ENCODE measurements at places on chromosomes 1 and 21.

DNA sequence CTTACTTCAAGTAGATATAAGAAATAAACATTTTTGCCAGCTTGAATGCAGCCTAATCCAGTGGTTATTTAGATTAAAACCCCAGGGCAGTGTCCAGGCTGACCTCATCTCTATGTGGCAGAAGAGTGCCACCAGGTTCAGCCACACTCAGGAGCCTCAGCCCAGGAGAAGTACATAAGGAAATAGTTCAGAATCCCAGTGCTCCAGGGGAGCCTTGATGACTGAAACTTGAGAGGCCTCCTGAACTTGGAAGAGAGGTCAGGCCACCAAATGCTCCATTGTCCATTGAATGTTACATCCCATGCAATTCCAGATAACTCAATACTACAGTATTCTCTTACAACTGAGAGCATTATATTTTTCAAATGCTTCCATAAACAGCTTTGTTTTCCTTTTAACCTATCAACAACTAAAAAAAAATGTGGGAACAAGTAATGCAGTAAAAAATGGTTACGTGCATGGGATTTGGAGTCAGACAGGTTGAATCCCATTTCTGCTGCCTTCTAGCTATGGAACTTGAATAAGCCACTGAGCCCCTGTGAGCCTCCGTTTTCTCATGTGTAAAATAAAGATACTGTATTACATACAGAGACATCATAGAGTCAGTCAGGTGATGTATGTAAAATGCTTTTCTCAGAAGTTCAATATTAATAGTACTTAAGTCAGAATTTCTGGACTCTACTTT, 248.0 kb downstream of the PLPP3 start:
- DNase-seq: no peak

GRCh38 chr1:244755673-244756072, 79.8 kb upstream of the COX20 start:
- no peak for DNase-seq

DNA sequence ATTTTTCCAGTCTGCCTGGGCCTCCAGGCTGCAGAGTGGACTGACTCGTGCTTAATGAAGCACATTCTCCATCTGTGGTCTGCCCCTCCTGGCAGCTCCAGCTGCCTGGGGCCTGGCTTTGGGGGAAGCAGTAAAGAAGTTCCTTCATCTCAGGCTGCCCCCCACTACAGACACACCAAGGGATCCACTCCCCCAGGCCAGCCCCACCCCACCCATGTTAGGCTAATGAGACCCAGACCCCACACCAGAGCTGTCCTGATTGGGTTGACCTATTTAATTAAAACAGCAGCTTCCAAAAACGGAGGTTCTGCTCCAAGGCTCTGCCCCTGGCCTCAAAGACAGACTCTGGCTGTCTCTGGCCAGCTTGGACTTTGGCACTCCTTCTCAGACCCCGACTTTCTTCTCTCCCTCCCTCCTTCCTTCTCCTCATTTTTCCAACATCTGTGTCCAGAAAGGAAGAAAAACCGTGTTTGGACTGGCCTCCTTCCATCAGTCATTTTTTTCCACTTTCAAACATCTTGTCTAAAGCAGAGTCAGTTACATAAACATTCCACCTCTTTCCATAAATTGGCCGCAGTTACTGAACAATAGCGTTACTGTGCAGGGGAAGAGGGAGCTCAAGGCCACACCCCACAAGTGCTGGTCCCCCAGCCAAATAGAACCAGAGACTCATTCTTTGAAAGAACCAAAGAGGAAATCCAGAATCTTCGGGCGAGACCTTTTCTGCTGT, 29.7 kb downstream of the SERTAD4 start:
- peak; percentile 70 for DNase-seq

GRCh38 chr1:6509220-6509918, 17.9 kb upstream of the PLEKHG5 start:
- DNase-seq: no peak

DNA sequence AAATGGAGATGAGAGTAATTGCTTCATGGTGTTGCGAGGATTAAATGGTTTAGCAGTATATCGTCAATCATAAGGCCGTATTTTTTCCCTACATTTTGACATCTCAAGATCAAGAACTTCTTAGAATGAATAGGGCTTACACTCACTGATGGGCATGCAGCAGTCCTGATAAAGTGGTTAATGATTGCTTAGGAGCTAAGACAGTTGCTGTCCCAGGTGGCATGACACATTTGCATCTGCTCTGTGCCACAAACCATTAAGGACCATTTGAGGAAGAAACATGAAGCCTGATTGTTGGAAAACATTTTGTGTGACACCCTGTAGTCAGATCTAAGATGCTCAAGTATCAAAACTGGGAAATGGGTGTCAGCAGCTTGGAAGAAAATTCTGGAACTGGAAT, 81.0 kb upstream of the SGIP1 start:
- DNase-seq: no peak

DNA sequence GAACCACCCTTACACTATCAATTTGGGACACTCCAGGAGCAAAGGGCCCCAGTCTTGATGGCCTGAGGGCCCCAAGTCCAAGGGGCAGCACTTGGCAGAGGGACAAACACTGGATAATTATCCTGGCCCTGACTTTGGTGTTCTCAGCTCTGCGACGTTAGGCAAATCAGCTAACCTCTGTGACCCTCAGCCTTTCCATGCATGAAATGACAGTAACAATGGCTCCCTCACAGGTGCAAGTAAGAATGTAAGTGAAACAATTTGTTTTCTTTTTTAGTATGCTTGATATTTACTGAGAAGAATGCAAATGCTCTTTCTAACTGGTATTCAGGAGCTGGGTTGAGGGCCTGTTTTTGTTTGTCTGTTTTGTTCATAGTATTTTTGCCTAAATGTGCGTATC, 61.6 kb upstream of the PRDX6 start:
- no peak for DNase-seq

DNA sequence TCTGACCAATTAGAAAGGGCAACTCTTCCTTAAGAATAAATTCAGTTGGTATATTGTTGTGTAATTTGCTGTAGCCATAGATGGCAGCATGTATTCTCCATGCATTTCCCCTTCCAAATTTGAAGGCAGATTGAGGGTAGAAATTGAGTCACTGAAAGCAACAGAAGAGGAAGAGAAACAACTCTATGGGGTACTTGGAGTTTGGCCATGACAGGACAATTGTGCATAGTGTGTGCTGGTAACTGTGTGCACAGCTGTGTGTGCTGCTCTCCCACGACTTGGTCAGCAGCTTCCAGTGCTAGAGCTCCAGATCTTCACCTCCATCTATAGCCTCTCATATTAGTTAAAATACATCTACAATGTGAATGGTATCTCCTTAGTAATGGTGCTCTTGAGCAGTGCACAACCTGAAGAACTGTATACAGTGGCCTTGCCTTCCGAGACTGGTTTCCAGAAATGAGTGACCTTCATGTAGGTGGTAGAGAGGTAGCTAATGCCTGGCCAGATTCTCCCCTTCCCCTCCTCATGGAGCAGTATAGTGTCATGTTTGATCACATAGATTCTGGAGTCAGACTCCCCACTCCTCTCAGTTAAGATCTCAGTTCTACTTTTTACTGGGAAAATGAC, 882 bp upstream of the FCAMR start:
- DNase-seq: no peak

DNA sequence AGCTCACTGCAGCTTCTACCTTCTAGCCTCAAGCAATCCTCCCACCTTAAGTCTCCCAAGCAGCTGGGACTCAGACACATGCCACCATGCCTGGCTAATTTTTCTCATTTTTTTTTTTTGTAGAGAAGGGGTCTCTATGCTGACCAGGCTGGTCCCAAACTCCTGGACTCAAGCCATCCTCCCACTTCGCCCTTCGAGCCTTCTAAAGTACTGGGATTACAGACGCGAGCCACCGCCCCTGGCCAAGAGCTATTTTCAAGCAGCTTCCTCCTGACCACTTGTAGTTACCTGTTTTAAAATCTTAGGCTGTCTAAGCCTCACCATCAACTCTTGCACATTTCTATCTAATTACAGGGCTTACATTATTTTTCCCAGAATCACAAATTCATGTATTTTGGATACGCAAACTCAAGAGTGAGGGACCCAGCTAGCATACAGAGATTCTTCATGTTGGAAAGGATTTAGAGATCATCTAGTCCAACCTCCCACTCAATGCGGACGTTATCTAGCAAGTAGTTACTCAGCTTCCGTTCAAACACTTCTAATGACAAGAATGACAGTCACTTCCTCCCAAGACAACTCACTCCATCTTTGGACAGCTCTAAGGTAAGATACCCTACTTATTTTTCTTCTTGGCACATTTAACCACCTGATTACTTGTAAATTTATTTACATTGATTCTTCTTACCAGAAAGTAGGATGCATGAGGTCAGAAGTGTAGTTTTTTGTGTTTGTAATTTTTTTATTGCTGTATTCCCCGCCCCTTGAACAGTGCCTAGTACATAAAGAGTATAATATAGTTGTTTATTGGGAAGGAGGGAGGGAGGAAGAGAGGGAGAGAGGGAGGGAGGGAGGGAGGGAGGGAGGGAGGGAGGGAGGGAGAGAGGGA, 65.4 kb downstream of the LUZP1 start:
- no peak for DNase-seq

DNA sequence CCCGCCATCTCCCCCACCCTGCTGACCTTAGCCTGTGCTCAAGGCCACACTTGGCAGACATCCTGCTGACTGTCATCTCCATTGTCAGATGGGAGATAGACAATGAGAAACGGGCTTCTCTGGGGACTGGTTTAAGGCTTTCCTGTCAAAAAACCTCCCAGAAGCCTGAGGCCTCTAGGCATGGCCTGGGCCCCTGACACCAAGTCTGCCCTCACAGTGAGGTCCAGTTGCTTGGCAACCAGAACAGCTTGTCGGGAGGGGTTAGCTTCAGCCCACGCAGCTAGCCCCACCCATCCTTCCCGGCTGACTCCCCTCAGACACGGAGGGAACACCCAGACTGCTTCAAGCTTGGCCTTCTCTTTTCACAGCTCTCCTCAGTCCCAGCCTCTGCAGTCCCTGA, 11.0 kb downstream of the PLEKHA6 start:
- no peak for DNase-seq

DNA sequence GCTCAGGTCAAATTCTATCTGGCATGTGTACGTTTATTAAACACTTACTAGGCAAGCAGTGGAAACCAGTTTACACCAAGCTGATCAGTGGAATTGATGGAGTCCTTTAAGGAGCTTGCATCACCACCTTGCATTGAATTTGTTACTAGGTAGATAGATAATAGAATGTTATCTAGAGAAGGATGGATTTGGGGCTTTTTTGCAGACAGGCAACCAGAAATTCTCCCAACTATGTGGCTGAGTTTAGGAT, 44.9 kb downstream of the HHAT start:
- DNase-seq: no peak

DNA sequence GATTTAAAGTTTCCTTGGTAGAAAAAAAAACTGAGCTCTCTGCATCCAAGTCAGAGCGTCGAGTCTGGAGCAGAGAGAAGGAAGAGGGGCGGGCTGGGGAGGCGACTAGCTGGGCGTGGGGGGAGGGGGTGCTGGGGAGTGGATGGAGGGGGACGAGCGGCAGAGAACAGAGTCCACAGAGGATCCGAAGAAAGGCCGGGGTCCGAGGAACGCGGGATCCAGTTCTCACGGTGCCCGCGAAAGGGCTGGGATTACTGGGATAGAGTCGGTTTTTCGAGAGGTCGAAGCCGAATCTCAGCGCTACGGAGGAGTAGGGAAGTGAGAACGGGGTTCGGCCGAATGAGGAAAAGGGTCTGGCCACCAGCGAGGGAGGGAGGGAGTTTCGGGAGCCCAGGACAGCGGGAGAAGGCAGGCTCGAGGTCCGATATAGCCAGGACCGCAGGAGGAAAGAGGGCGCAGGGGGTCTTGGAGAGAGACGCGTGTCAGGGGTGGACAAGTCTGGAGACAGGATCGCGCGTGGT, 665 bp downstream of the DAB1 start:
- DNase-seq: no peak

- DNase-seq: no peak
These were observed 17.2 kb upstream of the C1QA start for GRCh38 chr1:22619252-22619651.

DNA sequence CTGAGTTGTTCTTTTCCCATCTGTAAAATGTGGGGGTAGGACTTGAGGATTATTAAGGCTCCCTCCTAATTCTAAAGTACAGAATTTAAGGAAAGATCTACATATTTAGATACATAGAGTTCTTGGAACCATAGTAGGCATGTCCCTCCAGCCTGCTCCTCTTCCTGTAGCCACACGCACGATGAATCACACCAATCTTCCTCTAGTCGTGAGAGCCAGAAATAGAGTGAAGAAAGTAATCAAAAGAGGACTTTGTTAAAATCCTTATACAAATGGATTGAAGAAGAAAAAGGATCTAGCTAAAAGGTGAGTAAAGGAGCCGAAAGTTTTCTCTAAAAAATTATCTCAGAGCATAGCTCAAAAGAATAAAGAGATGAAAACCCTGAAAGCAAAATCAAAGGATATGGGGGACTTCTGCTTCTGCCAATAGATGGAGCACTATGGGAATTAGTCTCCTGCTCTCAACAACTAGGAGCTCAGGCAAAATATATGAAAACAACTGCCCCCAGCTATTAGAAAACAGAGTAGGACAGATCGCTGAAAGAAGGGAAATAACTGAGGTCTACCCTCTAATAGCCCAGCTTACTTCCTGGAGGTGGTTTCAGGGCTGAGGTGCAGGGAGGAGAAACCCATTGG, 8.5 kb downstream of the C1orf141 start:
- DNase-seq: no peak

DNA sequence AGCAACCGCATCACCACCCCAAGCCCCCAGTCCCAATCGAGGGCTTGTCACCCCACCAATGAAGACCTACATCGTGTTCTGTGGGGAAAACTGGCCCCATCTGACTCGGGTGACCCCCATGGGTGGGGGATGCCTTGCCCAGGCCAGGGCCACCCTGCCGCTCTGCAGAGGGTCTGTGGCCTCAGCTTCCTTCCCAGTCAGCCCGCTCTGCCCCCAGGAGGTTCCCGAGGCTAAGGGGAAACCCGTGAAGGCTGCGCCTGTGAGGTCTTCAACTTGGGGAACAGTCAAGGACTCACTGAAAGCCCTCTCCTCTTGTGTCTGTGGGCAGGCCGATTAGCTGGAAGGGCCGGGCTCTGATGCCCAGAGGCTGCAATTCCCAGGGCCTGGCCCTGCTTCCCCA, 2.0 kb downstream of the SRARP start:
- DNase-seq: no peak

- peak; percentile 84 for DNase-seq
These were observed 7.2 kb upstream of the SEMA4A start for GRCh38 chr1:156146020-156146768.

- DNase-seq: no peak
These were observed 61.7 kb downstream of the KCNT2 start for GRCh38 chr1:196546272-196547111.
